ENCODE measurements at places on chromosomes 2 and 18. TPM values are rescaled to one million over a fixed set of nuclear protein-coding genes. Genes with fewer than 3 reads are reported as not detected.

The CDKL4 gene
- total RNA-seq: 0.63 TPM

The LYG2 gene
- not detected for total RNA-seq

The SRD5A2 gene
- total RNA-seq: not detected

The ASXL3 gene
- 0.29 TPM for total RNA-seq

The ST6GAL2 gene
- total RNA-seq: 21.9 TPM

The STON1 gene
- 3.3 TPM for total RNA-seq

The PLEK gene
- total RNA-seq: not detected
